ENCODE measurements at places on chromosomes 12 and 14.

GRCh38 chr14:75497191-75497590 is 25.1 kb upstream of the BATF start:
- peak; percentile 68 for DNase-seq

GRCh38 chr12:62720661-62721330 is 214.2 kb downstream of the PPM1H start:
- DNase-seq: no peak

GRCh38 chr14:23602181-23603095 is 23.8 kb upstream of the JPH4 start:
- DNase-seq: no peak

- peak; percentile 67 for DNase-seq
Observed at GRCh38 chr12:12645485-12645884, 33.8 kb downstream of the CREBL2 start.

- no peak for DNase-seq
Observed at GRCh38 chr12:131694116-131694838, 16.6 kb upstream of the SFSWAP start.

GRCh38 chr12:101338087-101338486 is 58.2 kb downstream of the UTP20 start:
- DNase-seq: no peak

- no peak for DNase-seq
Observed at GRCh38 chr12:80681287-80681686, 26.1 kb upstream of the MYF6 start.

GRCh38 chr14:101286271-101287018 is 274.9 kb upstream of the DIO3 start:
- no peak for DNase-seq

GRCh38 chr12:58443273-58443980 is 476.9 kb downstream of the LRIG3 start:
- DNase-seq: peak; percentile 34

DNA sequence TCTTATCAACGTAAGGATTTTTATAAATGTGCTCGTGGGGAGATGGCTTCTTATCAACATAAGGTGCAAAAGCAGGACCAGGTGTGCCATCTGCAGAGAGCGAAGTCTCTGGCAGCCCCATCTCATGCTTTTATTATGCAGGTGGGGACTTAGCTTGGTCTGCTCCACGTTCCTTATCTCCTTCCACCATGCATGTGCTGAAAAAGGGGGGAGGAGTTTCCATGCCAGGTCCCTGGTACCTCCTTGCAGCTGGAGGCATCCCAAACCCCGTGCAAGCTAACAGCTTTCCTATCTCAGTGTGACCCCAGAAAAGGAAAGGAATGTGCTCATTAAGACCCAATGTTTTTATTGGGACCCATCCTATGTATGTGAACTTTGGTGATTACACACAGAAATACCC is 608.5 kb downstream of the TMEM121 start:
- no peak for DNase-seq

DNA sequence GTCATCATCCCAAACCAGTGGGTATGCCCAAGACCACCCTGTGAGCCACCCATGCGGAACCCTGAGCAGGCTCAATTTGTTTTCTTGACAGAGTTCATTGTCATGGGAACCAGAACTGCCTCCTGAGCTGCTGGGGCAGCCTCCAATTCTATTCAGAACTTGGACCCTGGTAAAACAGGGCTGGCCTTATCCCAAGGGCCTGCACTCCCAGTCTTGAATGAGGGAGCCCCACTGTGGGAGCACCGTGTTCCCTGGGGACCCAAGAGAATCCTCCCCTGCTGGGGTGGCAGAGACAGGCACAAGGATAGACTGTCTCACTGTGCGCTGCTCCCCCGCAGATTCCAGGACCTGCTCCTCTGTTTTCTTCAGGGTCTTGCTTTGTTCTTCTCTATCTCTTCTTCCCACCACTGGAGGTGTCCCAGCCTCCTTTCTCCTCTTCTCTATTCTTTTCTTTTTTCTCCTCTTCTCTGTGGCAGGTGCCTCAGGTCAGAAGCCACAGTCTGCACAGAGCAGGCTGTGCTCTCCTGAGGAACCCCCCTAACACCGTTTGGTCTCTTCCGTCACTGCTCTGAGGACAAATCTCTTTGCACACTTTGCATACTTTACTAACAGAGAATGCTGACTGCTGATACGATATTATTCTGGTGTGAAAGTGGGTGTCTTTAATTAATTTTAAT is 31.2 kb upstream of the CHPT1 start:
- no peak for DNase-seq

GRCh38 chr12:85872497-85873091 is 1.5 kb upstream of the NTS start:
- peak; percentile 46 for DNase-seq

- DNase-seq: peak; percentile 29
Observed at GRCh38 chr14:98711453-98711852, 560.5 kb downstream of the BCL11B start.

DNA sequence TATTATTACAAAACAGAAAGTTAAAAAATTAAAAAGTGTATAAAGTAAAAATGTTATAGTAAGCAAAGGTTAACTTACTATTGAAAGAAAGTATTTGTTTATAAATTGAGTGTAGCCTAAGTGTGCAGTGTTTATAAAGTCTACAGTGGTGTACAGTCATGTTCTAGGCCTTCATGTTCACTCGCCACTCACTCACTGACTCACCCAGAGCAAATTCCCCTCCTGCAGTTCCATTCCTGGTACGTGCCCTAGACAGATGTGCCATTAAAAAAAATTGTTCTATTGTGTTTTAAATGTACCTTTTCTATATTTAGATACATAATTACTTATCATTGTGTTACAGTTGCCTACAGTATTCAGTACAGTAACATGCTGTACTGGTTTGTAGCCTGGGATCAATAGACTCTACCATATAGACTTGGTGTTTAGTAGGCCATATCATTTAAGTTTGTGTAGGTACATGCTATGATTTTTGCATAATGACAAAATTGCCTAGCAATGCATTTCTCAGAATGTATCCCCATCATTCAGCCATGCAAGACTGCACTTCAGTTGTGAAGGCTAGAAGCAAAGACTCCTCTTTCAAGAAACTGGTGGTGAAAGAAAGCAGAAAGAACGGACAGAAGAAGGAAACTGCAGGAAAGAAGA is 100.6 kb downstream of the DACT1 start:
- DNase-seq: no peak

DNA sequence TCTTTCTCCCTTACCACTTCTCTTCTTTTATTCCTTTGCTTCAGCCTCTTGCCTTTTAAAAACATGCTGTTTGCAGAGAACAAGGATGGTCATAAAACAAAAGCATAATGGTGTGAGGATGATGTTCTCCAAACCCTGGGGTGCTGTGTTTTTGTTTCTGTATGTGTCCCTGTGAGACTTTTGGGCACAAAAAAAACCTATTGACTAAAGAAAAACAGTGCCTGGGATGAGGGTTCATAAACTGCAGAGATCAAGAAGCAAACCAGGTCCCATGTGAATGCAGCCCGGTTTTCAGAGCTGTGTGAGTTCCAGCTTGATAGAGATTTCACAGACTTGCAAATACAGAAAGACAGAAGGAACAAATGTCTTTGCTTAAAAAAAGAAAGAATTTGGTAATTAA is 148.6 kb upstream of the CPSF6 start:
- no peak for DNase-seq

DNA sequence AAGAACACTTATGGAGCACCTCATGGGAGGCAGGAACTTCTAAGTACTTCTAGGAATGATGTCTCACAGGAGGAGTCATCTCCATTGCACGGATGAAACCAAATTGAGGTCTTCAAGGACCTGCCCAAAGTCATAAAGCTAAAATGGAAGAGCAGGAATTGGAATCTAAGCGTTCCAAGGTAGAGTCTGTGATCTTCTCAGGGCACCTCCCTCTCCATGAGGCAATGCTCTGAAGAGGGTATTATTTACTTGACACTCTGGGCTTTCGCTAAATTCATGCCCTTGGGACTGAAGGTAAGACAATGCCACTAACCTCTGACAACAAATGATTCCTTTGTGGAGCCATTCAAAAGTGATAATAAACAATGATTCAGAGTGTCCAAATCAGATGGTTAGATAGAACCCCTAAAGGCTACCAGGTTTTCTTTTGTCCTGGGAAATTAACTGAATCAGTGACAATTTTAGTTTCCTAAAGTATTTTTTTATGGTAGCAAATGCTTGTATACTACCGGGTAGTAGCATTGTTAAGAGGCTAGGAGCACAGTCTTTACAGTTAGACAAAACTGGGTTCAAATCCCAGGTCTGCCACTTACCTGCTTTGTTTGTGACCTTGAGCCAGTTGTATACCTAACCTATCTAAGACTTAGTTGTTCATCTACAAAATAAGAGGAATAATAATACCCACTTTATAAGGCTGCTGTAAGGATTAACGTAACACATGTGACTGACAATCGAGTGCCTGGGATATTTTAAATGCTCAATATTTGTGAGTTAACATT is 12.3 kb downstream of the HMGA2 start:
- DNase-seq: no peak

GRCh38 chr12:106303202-106303820 is 778 bp downstream of the TCP11L2 start:
- DNase-seq: peak; percentile 71

DNA sequence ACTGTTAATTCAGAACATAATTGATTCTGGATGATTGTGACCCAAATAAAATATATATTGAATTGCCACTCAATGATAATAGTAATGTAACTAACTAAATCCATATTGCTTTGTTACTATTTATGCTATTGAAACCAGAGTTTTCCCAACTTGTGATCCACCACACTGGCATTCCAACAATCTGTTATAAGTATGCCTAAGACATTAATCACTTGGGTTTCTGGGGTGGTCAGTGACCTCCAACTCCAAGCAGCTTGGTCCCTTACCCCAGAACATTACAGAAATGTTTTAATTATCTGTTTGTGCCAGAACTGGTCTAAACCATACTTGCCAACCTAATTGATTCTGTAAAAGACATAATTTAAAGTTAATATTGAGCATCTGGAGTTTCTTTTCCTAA is 14.6 kb downstream of the CAPS2 start:
- DNase-seq: no peak

DNA sequence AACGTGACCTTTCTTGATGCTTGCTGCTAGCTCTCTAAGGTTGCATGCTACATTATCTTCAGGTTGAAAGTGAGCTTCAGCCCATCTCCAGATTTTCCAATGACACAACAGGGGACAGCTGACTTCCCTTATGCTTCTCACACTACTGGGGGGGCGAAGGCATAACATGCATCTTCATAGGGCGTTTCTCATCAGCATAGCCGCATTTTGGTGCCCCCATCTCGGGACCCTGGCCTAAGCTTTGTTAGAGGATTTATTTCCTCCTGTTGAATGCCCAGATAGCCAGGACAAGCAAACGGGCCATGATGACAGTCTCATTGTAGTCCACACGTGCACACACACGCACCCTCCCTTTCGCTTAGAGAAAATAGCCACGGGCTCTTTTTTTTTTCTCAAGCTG is 30.7 kb downstream of the SSPN start:
- DNase-seq: no peak

DNA sequence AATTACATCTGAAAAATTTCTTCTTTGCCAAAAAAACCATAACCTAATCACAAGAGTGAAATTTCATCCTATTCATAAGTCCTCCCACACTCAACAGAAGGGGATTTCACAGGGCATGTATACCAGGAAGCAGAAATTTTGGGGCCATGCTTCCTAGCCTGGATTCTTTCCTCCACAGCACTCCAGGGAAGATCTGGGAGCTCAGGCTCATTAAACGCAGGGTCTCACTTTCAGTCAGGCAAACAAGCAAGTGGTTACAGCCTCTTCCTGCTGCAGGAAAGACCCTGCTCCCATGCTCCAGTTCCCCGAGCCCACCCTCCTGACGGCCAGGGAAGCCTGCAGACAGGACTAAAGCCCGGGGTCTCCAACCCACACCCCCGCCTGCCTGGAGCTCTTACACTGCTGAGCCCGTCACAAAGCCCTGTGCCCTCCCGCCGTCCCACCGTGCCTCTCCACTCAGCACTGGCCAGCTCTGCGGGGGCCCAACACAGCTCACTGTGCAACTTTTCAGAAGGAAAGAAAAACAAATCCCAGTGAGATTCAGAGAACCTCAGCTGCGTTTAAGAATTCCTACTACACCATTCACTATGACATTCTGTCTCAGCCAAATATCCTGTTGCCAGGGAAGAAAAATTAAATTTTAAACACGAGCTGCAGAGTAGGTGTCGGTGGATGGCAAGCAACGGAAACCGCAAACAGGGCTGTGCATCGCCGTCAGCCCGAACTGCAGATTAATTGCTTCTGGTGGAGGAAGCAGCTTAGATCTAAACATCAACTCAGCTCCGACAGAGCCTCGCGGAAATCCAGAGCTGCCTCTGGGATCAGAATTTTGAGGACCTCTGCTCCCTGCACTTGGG is 106.7 kb upstream of the SFSWAP start:
- peak; percentile 69 for DNase-seq

DNA sequence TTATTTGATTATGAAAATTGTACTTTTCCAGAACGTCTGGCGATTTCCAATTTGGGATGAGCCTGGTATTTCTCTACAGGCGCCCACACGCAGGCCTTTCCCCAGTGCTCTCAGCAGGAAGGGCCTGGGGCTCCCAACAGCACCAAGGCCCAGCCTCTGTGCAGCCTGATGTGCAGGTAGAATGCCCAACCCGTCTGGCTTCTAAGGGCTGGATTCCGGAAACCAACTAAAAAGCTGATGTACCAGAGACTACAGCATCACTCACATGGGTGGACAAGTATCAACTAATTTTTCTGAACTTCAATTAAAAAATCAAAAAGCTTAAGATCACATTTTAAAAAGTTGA is 25.8 kb downstream of the CDC42BPB start:
- no peak for DNase-seq

- DNase-seq: no peak
Observed at GRCh38 chr14:23608454-23608853, 27.7 kb upstream of the DHRS2 start.

DNA sequence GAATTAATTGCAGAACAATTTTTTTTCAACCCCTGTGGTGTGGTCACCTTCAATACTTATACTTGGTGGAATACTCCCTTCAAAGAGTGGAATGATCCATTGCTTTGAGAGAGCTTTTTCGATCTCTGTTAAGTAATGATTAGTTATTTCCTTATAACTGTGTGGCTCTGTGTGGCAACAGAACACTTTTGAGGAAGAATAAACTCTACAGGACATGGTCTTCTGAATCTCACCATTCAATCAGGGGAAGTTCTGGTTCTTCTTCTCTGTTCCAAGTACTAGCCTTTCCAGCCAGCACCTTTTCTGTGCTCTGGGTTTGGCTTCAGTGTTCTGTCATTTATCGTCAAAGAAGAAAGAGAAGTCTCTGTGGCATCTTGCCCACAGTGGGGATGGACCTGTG is 369.2 kb downstream of the ZFP36L1 start:
- no peak for DNase-seq

DNA sequence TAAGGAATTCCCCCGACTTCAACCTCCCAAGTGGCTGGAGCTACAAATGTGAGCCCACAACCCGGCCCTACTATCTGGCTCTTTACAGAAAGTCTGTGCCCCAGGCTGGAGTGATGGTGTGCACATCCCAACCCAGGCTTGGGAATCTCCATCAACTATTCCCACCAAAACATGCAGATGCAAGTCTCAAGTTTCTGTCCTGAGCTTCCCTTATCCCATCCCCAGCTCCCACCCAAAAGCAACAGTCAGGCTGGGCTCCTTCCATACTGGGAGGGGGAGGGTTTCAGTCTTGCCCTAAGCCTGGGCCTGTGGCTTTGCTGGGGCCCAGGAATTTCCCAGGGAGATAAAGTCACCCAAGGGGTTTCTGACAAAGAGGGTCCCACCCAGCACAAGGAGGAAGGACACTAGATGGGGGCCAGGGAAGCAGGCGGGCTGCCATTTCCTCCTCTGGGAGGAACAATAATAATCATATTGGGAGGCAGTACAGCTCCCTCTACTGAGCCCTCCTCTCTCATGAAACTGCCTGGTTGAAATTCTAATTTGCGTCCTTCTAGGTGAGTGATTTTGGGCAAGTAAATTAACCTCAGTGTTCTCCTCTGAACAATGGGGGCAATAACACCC is 8.0 kb downstream of the SLC8B1 start:
- no peak for DNase-seq
